Liver (tissue), 10 donors: ENCODE measurements at places on chromosomes 11 and 22. TPM values are rescaled to one million over a fixed set of nuclear protein-coding genes. Genes with fewer than 3 reads are reported as not detected.

MOGAT2 gene
- total RNA-seq, result 92.4 TPM

PGA5 gene
- 1.7 TPM for total RNA-seq

CENATAC gene
- total RNA-seq, result 12.0 TPM

TLCD5 gene
- total RNA-seq, result 1.2 TPM

PRR5L gene
- 6.6 TPM for total RNA-seq

PHF21B gene
- not detected for total RNA-seq

OR8D1 gene
- total RNA-seq, result not detected

GTPBP1 gene
- total RNA-seq, result 24.3 TPM

CASP5 gene
- 0.50 TPM for total RNA-seq

INPP5J gene
- total RNA-seq, result 0.14 TPM

SLC7A4 gene
- total RNA-seq, result 0.23 TPM

CRYBA4 gene
- not detected for total RNA-seq

OOSP4B gene
- not detected for total RNA-seq

MS4A7 gene
- total RNA-seq, result 32.0 TPM

ALX4 gene
- not detected for total RNA-seq

TRIM48 gene
- total RNA-seq, result not detected

TRMT112 gene
- 137 TPM for total RNA-seq

NELL1 gene
- total RNA-seq, result not detected

SAA1 gene
- total RNA-seq, result 17,739 TPM

SPDYC gene
- not detected for total RNA-seq

CNTF gene
- total RNA-seq, result 3.8 TPM

MRGPRX4 gene
- not detected for total RNA-seq

TPBGL gene
- not detected for total RNA-seq

OR2AG1 gene
- not detected for total RNA-seq

HBG1 gene
- total RNA-seq, result not detected

GANAB gene
- 130 TPM for total RNA-seq

MAPK8IP2 gene
- 0.09 TPM for total RNA-seq

LRRC10B gene
- total RNA-seq, result 0.08 TPM

PDGFD gene
- total RNA-seq, result 1.5 TPM

CRYBB2 gene
- not detected for total RNA-seq

RHOD gene
- 7.8 TPM for total RNA-seq

DGKZ gene
- 15.5 TPM for total RNA-seq

E2F8 gene
- total RNA-seq, result 9.6 TPM

RAC2 gene
- 4.0 TPM for total RNA-seq

POU2AF2 gene
- total RNA-seq, result not detected

SLC22A9 gene
- 25.8 TPM for total RNA-seq

ANGPTL5 gene
- total RNA-seq, result not detected

CASP12 gene
- not detected for total RNA-seq

TRIM51 gene
- total RNA-seq, result not detected

LRRC4C gene
- total RNA-seq, result 0.42 TPM

GAL gene
- total RNA-seq, result 0.47 TPM

MAPK12 gene
- 2.8 TPM for total RNA-seq

SHANK2 gene
- total RNA-seq, result 36.4 TPM

PIH1D2 gene
- 0.42 TPM for total RNA-seq

FOLH1 gene
- 7.4 TPM for total RNA-seq

DEPDC7 gene
- total RNA-seq, result 64.8 TPM
